ENCODE measurements at places on chromosomes 4 and X. TPM values are rescaled to one million over a fixed set of nuclear protein-coding genes. Genes with fewer than 3 reads are reported as not detected.

DNA sequence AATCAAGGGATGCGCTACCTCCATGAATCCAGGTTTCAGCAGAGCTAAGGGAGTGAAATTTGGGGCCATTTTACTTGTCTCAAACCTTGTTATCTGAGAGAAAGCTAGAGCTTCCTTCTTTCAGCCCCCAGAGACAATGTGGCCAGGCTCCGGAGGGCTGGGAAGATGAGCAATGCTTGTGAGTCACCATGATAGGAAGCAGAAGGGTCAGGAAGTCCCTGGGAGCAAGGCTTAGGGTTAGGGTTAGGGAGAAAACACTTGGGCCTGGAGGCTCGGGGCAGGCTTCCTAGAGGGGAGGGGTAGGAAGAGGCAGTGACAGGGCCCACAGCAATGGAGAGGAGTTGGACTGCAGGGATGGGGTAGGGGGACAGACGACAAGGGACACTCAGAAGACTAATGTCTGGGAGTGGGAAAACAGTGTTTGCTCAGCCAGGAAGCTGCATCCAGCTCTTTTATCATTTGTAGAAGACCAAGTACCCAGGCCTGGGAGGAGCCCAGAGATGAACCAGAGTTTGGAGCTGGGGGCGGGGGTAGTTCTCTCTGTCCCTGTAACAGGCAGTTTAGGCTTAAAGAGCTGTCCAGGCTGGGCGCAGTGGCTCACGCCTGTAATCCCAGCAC lies 16.4 kb upstream of the PORCN start:
- no peak overlapping the region for H3K4me3 ChIP-seq
- no peaks in the 10 kb centered on the region for H3K4me1 ChIP-seq
- no peak overlapping the region for H3K27ac ChIP-seq
- H3K27me3 ChIP-seq: peaks cover 1% of the 10 kb centered on the region
- H3K36me3 ChIP-seq: no peaks in the 10 kb centered on the region

The CFAP99 gene
- not detected for total RNA-seq

- no peaks in the 10 kb centered on the region for H3K4me1 ChIP-seq
- H3K27me3 ChIP-seq: no peaks in the 10 kb centered on the region
- no peaks in the 10 kb centered on the region for H3K36me3 ChIP-seq
- peak; percentile 14 for DNase-seq
- no peak overlapping the region for H3K27ac ChIP-seq
Measured at GRCh38 chrX:115898382-115899001, 272.1 kb upstream of the AGTR2 start.

The TMEM175 gene
- total RNA-seq: 62.7 TPM

DNA sequence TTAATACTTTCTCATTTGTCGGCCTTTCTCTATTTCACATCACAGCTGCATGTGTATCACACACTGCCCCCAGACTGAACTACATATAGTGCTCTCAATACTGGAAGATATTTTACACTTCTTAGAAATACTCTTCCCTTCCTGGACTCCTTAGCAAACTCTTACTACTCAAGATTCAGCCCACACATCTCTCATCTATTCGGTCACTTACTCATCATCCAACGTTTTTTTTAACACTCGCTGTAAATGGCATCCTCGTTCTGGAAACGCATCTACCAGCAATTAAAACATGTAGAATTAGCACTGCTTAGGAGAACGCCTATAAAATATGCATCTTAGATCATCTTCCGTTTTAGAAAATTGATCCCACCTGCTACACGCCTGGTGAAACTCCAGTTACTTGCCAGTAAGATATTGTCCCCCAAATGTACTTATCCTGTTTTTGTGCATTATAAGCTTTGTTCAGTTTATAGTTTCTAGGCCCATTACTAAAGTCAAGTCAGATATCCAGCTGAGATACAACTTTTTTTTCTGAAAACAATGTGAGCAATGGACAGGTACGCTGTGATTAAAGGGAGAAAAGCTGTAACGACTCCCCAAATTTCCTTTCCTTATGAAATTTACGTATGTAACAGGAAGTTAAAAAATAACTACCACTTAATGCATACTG lies 1.0 kb downstream of the LRP2BP start:
- H3K27ac ChIP-seq: no peak overlapping the region
- peak overlapping the region; percentile 12 for H3K4me3 ChIP-seq
- no peak for DNase-seq
- peaks cover 9% of the 10 kb centered on the region for H3K27me3 ChIP-seq
- peaks cover 8% of the 10 kb centered on the region for H3K4me1 ChIP-seq
- H3K36me3 ChIP-seq: no peaks in the 10 kb centered on the region

The PAGE5 gene
- not detected for total RNA-seq

DNA sequence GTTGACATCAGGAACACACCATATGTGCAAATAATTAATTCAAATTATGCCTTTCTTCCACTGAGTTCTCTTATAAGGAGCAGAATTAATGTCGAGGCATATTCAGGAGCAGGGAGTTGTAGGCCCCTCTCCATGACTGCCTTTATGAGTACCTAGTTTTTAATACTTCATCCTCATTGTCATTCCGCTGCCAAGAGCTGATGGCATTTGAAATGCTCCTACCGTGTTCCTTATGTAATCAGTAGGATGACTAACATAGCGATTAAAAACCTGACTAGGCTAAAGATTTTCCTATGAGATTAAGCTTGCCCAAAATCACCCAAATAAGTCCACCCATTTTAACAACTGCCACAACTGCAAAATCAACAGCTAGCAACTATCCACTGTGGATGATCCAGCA lies 220.6 kb downstream of the DHX15 start:
- no peak overlapping the region for H3K27ac ChIP-seq
- DNase-seq: no peak
- no peak overlapping the region for H3K4me3 ChIP-seq
- no peaks in the 10 kb centered on the region for H3K27me3 ChIP-seq
- H3K4me1 ChIP-seq: no peaks in the 10 kb centered on the region
- H3K36me3 ChIP-seq: no peaks in the 10 kb centered on the region

The TMEM35A gene
- 27.5 TPM for total RNA-seq

GRCh38 chrX:9681422-9681821 lies 84.2 kb downstream of the GPR143 start:
- H3K27me3 ChIP-seq: peaks cover 3% of the 10 kb centered on the region
- H3K27ac ChIP-seq: no peak overlapping the region
- no peak overlapping the region for H3K4me3 ChIP-seq
- H3K36me3 ChIP-seq: no peaks in the 10 kb centered on the region
- no peaks in the 10 kb centered on the region for H3K4me1 ChIP-seq

The SHROOM4 gene
- total RNA-seq: 0.96 TPM

DNA sequence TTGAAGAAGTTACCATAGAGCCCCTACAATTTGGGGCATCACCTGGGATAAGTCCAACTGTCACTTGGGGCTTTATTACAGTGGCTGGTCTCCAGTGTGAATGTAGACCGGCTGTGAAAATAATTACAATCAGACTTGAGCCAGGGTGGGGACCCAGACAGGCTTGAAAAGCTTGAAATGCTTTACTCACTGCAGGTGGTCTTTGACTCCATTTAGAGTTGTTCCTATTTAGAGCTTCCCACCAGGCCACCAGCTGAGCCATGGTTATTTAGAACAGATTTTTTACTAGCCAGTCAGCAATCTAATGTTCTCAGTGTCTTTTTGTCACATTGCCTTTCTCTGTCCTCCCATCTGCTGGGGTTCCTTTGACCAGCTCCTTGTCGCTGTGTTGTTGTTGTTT lies 5.7 kb downstream of the ARHGAP10 start:
- no peak overlapping the region for H3K4me3 ChIP-seq
- no peaks in the 10 kb centered on the region for H3K36me3 ChIP-seq
- peaks cover 49% of the 10 kb centered on the region for H3K4me1 ChIP-seq
- no peak for DNase-seq

- peaks cover 6% of the 10 kb centered on the region for H3K4me1 ChIP-seq
- no peaks in the 10 kb centered on the region for H3K36me3 ChIP-seq
- no peak overlapping the region for H3K27ac ChIP-seq
- H3K4me3 ChIP-seq: no peak overlapping the region
Measured at GRCh38 chrX:17024886-17025285, 78.4 kb downstream of the REPS2 start.

GRCh38 chr4:56286763-56287162 lies 100.5 kb downstream of the AASDH start:
- peaks cover 10% of the 10 kb centered on the region for H3K36me3 ChIP-seq
- H3K27me3 ChIP-seq: peaks cover 11% of the 10 kb centered on the region
- no peak for DNase-seq
- peaks cover 5% of the 10 kb centered on the region for H3K4me1 ChIP-seq
- no peak overlapping the region for H3K4me3 ChIP-seq

- no peak for DNase-seq
- H3K27me3 ChIP-seq: peaks cover 3% of the 10 kb centered on the region
- H3K27ac ChIP-seq: no peak overlapping the region
- no peaks in the 10 kb centered on the region for H3K36me3 ChIP-seq
- H3K4me1 ChIP-seq: no peaks in the 10 kb centered on the region
Measured at GRCh38 chr4:74805601-74806000, 11.3 kb upstream of the BTC start.

The GLRA2 gene
- 1.9 TPM for total RNA-seq

DNA sequence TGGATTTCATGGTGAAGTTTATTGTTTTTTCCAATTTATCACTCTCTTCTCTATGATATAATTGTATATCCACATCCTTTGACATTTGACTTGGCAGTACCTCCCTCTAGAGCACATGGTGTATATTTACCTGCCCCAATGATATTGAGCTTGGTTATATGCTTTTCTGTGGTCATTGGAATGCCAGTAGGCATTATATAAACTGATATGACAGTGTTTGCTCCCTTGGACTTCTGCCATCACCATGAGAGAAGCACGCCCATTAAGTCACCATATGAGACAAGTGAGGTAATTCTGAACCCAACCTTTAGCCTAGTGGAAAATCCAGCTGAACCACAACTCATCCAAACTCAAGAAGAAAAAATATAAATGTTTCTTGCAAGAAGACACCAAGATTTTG lies 2761.5 kb downstream of the ARAP2 start:
- H3K4me1 ChIP-seq: no peaks in the 10 kb centered on the region
- H3K27me3 ChIP-seq: peaks cover 3% of the 10 kb centered on the region
- H3K4me3 ChIP-seq: no peak overlapping the region
- H3K36me3 ChIP-seq: no peaks in the 10 kb centered on the region
- no peak overlapping the region for H3K27ac ChIP-seq

The GPC3 gene
- 4.2 TPM for total RNA-seq

The MAGEA6 gene
- total RNA-seq: 0.32 TPM

GRCh38 chrX:4263030-4263803 lies 549.8 kb upstream of the PRKX start:
- H3K4me3 ChIP-seq: peak overlapping the region; percentile 61
- no peak for DNase-seq
- H3K36me3 ChIP-seq: no peaks in the 10 kb centered on the region
- no peak overlapping the region for H3K27ac ChIP-seq
- peaks cover 1% of the 10 kb centered on the region for H3K27me3 ChIP-seq

GRCh38 chr4:110867981-110868720 lies 245.3 kb upstream of the PITX2 start:
- DNase-seq: no peak
- peaks cover 2% of the 10 kb centered on the region for H3K4me1 ChIP-seq
- H3K4me3 ChIP-seq: no peak overlapping the region
- H3K36me3 ChIP-seq: no peaks in the 10 kb centered on the region

GRCh38 chr4:113003841-113004240 lies 45.6 kb upstream of the ANK2 start:
- H3K4me1 ChIP-seq: peaks cover 52% of the 10 kb centered on the region
- H3K4me3 ChIP-seq: no peak overlapping the region
- peaks cover 6% of the 10 kb centered on the region for H3K36me3 ChIP-seq
- peak overlapping the region; percentile 48 for H3K27ac ChIP-seq
- H3K27me3 ChIP-seq: peaks cover 9% of the 10 kb centered on the region
- no peak for DNase-seq

GRCh38 chr4:151905197-151905596 lies 144.4 kb upstream of the GATB start:
- H3K4me1 ChIP-seq: no peaks in the 10 kb centered on the region
- no peak overlapping the region for H3K4me3 ChIP-seq
- H3K36me3 ChIP-seq: peaks cover 14% of the 10 kb centered on the region
- no peaks in the 10 kb centered on the region for H3K27me3 ChIP-seq

DNA sequence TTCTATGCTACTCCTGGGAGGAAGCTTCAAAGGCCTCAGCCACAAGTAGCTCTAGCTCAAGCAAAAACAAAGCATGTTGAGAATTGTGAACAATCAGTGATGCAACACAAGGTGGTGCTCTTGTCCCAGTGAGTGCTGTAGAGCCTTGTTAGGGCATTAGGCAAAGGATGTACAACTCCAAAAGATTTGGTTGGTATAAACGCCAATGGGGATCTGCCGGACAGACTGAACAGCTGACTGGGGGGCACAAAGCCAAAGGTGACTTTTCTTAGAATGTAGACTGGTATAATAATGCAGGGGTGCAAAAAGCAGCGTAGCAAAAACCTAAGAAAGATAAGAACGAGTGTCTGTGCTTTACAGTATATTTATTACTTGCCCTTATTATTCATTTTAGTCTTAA lies 62.6 kb upstream of the ALB start:
- H3K27me3 ChIP-seq: no peaks in the 10 kb centered on the region
- no peak overlapping the region for H3K27ac ChIP-seq
- DNase-seq: peak; percentile 38
- peaks cover 4% of the 10 kb centered on the region for H3K4me1 ChIP-seq

The DMRTC1 gene
- total RNA-seq: 1.4 TPM

The HPGD gene
- total RNA-seq: 0.64 TPM

- no peaks in the 10 kb centered on the region for H3K4me1 ChIP-seq
- no peak overlapping the region for H3K27ac ChIP-seq
- DNase-seq: no peak
Measured at GRCh38 chrX:96835660-96836289, 47.9 kb upstream of the RPA4 start.

DNA sequence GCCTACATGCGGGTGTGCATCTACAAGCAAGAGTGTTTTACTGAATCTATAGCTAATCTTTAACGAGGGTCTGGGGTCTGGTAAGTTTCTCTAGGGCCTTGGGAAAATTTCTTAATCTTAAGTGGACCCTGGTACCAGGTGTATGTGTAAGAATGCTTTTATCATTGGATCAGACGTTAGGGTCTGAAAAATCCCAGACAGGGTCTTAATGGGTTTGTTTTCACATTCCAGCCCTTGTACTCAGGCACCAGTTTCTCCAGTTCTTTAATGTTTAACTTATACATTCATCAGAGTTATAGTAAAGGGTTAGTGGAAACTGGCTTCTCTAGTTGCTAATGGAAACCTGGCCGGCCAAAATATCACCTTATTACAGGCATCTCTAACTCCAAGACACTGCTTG lies 11.6 kb downstream of the MAGEB16 start:
- H3K4me3 ChIP-seq: no peak overlapping the region
- H3K27ac ChIP-seq: no peak overlapping the region
- no peaks in the 10 kb centered on the region for H3K27me3 ChIP-seq
- DNase-seq: no peak
- H3K4me1 ChIP-seq: no peaks in the 10 kb centered on the region

The PCGF3 gene
- total RNA-seq: 122 TPM
